ENCODE measurements at places on chromosomes 4 and X.

- no peak for DNase-seq
Observed at GRCh38 chrX:17876135-17876534, 15.0 kb upstream of the RAI2 start.

- DNase-seq, result peak; percentile 76
Observed at GRCh38 chr4:108567831-108568230, 52.5 kb upstream of the RPL34 start.

DNA sequence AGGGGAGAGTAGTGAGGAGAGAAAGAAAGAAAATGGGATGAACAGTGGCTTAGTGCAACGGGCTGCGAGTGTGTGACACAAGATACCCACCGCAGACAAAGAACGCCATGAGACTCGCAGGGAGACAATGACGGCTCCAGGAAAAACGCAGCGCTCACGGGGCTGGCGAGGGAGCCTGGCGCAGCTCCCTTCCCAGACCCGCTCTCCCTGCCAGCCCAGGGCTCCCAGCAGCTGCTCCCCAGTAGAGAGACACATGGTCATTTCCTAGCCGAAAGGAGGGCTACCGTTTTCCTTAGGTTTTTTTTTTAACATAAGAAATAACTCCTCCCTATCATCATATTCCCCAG, 149.5 kb downstream of the MAML3 start:
- DNase-seq, result peak; percentile 71

DNA sequence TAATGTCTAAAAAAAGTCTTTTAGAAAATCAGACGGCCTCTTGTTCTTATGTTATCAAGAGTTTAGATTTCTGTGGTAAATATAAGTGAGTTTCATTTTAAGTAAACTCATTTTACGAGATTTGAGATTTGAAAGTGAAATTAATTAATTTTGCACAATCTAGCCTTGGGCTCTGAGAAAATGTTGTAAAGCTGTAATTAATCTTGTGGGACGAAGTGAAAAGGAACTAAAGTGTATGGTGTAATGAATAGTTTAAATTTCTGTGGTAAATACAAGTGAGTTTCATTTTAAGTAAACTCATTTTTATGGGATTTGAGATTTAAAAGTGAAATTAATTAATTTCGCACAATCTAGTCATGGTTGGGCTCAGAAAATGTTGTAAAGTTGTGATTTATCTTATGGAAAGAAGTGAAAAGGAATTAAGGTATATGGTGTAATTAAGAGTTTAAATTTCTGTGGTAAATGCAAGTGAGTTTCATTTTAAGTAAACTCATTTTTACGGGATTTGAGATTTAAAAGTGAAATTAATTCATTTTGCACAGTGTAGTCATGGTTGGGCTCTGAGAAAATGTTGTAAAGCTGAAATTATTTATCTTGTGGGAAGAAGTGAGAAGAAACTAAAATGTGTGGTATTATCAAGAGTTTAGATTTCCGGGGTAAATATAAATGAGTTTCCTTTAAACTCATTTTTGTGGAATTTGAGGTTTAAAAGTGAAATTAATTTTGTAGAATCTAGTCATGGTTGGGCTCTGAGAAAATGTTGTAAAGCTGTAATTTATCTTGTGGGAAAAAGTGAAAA, 1.6 kb downstream of the SCML1 start:
- DNase-seq, result no peak

DNA sequence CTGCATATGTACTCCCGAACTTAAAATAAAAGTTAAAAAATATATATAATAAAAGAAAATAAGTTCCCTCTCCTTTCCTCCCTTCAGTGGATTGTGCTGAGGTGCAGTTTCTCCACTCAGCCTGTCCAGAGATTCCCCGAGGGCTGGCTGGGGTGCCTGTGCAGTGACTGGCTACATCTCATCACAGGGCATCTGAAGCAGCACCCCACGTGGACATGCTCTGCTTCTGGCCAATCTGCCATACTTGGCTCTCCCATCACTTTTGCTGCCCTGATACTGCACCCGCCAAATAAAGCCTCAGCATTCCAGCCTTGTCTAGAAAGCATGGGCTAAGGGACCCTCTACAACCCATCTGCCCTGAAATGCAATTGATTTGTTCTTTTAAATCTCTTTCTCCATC, 11.1 kb upstream of the MGST2 start:
- DNase-seq, result no peak

DNA sequence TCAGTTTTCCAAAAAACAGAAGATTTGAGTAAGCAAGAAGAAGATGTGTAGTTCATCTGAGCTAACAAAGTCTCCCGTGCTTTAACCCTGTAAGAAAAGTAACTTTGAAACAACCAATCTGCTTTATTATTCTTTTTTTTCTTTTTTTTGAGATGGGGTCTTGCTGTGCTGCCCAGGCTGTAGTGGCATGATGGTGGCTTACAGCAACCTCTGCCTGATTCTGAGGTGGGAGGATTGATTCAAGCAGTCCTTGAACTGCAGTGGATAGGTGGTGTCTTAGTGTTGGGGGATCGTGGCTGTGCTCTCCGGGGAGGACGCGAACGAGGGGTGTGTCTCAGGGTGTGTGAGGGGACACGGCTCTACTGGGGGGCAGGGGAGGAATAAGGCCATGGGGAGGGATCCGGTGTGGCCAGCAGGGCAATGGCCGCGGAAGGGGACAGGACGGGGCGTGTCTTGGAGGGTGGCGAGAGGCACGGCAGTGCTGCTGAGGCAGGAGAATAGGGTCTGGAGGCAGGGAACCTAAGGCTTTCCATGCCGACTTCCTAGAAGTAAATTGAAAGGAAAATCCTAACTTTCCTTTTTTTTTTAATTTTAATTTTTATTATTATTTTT, 2.4 kb downstream of the ARSD start:
- no peak for DNase-seq

- DNase-seq, result peak; percentile 87
Observed at GRCh38 chr4:52051615-52052474, 741 bp downstream of the SPATA18 start.

- DNase-seq, result no peak
Observed at GRCh38 chr4:122658377-122658776, 37.5 kb upstream of the IL21 start.

DNA sequence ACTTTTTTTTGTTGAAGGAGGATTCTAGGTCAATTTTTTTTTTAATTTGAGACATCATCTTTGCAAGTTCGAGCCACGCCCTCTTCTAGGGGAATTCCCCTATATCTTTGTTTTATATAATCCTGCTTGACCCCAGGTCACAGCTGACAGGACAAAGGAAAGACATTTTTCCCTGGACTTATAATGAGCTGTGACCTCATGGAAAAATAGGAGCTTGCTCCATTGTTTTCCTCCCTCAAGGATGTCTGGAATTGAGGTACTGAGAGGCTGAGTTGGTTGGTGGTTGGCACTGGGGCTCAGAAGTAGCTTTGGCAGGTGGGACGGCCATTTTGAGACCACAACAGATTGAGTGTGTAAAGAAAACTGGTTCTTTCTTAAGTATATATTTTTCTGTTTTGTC, 49.0 kb downstream of the GBA3 start:
- no peak for DNase-seq

- no peak for DNase-seq
Observed at GRCh38 chr4:27057053-27057452, 196.4 kb downstream of the STIM2 start.

DNA sequence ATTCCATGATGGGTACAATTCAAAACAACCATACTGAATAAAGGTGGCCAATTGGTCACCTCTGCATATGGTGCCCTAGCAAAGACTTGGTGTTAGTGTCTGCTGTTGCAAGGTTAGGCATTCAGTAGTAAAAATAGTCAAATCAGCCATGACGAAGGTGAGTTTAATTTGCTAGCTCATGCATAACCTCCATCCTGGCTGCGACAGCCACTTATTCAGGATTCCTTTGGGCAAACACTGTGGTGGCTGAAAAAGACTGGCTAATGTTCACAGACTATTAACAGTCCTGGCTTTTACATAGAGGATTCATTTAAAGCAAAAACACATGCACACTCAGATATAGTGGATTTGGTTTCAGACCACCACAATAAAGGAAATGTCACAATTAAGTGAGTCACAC, 34.8 kb upstream of the MAP9 start:
- no peak for DNase-seq

GRCh38 chr4:126291886-126292285, 977.1 kb downstream of the FAT4 start:
- no peak for DNase-seq

GRCh38 chr4:188869581-188869980, 730.3 kb downstream of the TRIML1 start:
- no peak for DNase-seq

GRCh38 chr4:79526641-79527565, 118.9 kb upstream of the GK2 start:
- peak; percentile 67 for DNase-seq

- peak; percentile 67 for DNase-seq
Observed at GRCh38 chrX:323721-324628, 5.4 kb upstream of the GTPBP6 start.

DNA sequence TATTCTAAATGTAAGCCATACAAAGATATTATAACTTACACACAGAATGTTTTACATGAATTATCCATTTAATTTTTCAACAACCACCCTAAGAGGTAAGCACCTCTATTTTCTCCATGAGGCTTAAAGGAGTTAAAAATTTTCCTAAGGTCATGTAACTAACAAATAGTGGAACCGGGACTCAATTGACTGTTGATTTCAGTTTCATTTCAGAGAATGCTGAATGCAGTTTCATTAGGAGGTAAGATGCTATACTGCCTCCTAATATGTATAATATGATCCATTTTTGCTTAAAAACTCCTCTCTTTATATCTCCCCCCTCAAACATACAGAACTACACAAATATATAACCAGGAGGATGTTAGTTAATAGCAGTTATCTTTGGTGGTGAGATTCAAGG, 29.1 kb downstream of the PHKA1 start:
- no peak for DNase-seq

DNA sequence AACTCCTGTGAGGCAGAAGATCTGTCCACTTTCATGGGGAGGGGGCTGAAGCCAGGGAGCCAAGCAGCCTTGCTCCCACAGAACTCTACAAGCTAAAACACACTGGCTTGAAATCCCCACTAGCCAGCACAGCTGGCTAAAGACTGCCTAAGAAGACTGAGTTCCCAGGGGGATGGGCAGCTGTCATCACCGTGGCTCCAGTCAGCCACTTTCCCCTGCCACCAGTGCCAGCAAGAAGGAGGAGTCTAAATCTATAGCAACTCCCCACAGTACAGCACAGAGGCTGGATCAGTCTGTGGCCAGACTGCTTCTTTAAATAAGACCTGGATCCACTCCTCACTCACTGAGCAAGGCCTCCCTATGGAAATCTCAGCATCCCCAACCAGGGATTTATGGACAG, 308.6 kb downstream of the FAM47B start:
- DNase-seq, result peak; percentile 30

DNA sequence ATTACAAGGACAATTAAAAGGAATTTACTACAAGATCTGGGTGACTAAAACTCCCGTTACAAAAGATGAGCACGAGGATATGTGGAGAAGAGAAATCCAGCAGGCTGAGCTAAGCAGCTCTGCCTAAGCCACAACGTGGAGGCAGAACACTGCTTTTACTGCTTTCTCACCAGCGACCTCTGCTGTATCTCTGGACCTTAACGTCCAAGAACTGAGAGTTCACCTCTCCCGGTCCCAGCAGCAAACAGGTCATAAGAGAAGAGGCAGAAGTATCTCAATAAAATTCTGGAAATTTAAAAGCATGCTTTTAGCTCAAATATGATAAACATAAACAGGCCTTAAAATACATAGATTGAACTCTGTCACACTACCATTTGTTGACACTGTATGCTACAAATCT, 81.0 kb downstream of the ADGRA3 start:
- peak; percentile 63 for DNase-seq

DNA sequence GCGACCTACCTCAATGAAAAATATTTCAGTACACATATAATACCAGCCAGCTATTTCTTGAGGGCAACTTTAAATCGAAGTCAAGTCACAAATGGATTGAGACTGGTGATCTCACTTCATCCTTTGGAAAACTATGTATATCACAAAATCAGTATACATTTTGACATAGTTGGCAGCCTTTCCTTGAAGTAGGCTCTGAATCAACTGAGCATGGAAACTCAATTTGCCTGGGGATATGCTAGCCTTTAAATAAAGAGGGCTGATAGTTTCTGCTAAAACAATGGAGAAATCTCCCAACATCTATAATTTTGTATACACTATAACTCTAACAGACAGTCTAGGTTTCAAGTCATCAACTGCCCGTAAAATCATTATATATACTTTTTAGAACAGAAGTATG, 282.8 kb upstream of the TENM3 start:
- DNase-seq, result no peak

- no peak for DNase-seq
Observed at GRCh38 chr4:99806545-99806944, 10.1 kb upstream of the DAPP1 start.

GRCh38 chr4:140568507-140569306, at the start of gene UCP1:
TSS of gene UCP1 (minus strand) at chr4:140568961. CDS start at chr4:140568729, 232 bp downstream.
- DNase-seq, result peak; percentile 10

- DNase-seq, result peak; percentile 71
Observed at GRCh38 chr4:7843831-7844593, 95.6 kb downstream of the AFAP1 start.

DNA sequence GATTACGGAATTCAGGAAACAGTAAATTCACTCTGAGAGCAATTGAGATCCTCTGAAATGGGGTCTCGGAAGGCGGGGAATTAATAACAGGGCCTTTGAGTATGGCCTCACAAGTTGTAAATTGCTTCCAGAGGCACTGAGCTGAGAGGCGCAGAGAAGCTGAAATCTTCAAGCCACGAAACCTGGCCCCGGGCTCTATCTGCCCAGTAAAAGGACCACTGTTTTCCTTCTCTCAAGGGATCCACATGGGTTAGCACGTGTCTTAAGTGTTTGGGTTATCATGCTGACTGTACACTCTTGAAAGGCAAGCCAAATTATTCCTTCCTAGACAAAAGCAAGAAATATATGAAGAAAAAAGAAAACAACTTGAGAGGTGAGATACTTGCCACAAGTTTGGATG, 1012.9 kb upstream of the FTHL17 start:
- DNase-seq, result no peak

DNA sequence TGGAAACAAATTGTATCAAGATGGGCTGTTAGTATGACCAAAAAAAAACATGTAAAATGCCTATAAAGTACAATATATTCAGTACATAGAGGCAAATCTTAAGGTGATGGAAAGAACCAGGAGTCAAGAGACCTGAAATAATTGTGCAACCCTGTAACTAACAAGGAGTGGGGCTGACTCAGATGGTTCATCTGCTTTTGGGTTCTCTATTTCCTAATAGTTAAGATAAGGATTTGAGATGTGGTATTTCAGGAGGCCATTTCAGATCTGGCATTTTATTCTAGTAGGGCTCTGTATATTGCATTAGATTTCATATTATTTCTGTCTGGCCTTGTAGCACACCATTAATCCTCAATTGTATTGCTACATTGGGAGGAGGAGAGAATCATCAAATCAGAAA, 268.4 kb downstream of the HS3ST1 start:
- no peak for DNase-seq

- DNase-seq, result no peak
Observed at GRCh38 chr4:184348311-184349233, 125.8 kb downstream of the IRF2 start.

GRCh38 chrX:101682723-101683122, 23.1 kb upstream of the ARMCX2 start:
- DNase-seq, result no peak

GRCh38 chr4:107348188-107349050, 312.3 kb upstream of the DKK2 start:
- DNase-seq, result no peak

GRCh38 chrX:119427024-119427794, 28.1 kb downstream of the SLC25A43 start:
- peak; percentile 24 for DNase-seq

- DNase-seq, result no peak
Observed at GRCh38 chr4:38390969-38391545, 272.9 kb upstream of the KLF3 start.

- DNase-seq, result no peak
Observed at GRCh38 chrX:20796450-20796849, 529.7 kb upstream of the RPS6KA3 start.

Measured in muscle of leg (tissue), 16 donors.